ENCODE measurements at places on chromosomes 1 and 21.

DNA sequence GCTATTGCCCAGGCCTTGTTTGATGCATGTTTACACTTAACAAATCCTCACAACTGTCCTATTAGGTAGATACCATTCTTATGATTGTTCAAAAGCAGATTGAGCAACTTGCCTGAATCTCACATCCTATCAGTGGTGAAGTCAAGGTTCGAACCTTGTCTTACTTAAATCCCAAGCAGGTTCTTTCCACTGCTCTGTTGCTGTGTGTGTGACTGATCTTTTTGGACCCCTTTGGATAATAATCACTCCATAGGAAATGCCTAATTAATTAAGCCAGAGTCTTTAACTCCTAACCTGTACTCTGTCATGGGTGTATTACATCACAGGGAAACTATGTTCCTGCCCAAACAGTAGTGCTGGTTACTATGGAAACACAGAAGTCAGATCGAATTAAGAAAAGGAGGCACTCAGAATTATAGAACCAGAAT lies 84.2 kb downstream of the SPATA46 start:
- no peak for DNase-seq

GRCh38 chr1:168087696-168088095 lies 49.0 kb downstream of the GPR161 start:
- DNase-seq: no peak

- no peak for DNase-seq
Observed at GRCh38 chr1:203207751-203208150, 21.2 kb upstream of the CHI3L1 start.

DNA sequence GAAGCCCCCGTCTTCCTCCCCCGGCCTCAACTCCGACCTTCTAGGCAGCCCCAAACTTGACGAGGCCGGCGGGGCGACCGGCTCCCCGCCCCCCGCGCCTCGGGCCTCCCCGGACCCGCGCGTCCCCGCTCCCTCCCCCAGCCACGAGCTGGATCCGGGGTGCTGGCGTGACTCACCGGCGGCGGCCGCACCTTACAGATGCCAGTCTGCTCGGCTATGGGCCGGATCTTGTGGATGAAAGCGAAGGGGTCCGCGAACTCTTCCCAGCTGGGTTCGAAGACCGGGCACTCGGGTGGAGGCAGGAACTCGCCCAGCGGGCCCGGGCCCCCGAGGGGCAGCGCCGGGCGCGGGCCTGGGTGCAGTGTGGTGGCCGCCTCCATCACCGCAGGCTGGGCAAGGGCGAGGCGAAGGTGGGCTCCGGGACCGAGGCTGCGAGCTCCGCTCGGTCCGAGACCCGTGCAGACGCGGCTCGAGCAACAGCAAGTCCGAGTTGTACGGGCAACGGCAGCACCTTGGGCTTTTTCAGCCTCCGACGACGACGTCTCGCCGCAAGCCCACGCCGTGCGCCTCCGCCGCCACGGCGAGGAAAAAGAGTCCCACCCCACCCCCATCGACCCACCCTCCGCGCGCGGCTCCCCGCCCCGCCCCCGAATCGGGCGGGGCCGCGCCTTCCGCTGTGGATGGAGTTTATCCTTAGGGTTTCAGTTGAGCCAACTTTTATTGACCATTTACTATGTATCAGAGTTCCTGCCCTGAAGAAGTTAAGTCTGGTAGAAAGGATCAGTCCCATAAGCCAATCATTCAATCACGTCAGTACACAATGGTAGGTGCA lies at the start of gene KDM5B:
Gene KDM5B, minus strand, starts transcription at position 496 of the 832 bp plus-strand sequence. Its CDS starts 116 bp downstream, at position 380.
- peak; percentile 69 for DNase-seq
